ENCODE measurements at places on chromosomes 5 and 9. TPM values are rescaled to one million over a fixed set of nuclear protein-coding genes. Genes with fewer than 3 reads are reported as not detected.

DNA sequence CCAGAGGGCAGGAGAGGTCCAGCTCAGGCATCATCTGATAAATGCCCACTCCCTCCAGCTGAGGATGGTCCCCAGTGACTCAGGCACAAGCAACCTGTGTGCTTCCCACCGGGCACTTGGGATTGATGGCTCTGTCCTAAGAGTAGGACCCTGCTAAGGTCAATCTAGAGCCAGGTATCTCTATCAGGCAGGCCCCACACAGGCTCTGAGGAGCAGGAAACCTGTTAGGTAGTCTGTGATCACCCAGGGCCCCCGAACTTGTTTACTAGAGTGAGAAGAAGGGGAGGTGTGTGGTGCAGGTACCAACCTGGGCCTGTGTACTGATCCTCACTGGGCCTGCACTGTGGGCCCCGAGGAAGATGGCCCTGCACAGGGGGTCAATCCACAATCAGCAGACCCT lies 119.6 kb upstream of the FSTL4 start:
- no peak for DNase-seq

DNA sequence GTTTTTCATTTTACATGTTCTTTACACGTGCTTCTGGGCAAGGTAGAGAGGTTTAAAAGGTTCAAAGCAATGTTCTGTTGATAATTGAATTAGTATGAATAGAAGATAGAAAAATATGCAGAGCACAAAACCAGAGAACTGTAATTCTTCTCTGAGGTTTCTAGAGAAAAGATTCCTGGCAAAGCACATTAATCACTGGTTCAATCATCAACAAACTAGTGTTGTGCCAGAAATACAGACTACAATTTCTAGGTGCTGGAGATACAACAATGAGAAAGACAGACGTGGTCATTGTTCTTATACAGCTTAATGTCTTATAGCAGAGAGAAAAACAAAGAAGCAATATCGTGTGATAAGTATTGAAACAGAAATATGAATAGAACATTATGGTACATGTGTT lies 25.5 kb downstream of the MEGF9 start:
- no peak for DNase-seq

- no peak for DNase-seq
Observed at GRCh38 chr5:59842999-59843398, 50.5 kb downstream of the PDE4D start.

Gene ADAMTS2
- total RNA-seq = 2.8 TPM

GRCh38 chr5:112210430-112211005 lies 208.6 kb downstream of the EPB41L4A start:
- peak; percentile 49 for DNase-seq
